NCI-H748 treated with DMSO at 0.1 percent for 48 hours (cell line): ENCODE measurements at places on chromosomes 5 and 9.

DNA sequence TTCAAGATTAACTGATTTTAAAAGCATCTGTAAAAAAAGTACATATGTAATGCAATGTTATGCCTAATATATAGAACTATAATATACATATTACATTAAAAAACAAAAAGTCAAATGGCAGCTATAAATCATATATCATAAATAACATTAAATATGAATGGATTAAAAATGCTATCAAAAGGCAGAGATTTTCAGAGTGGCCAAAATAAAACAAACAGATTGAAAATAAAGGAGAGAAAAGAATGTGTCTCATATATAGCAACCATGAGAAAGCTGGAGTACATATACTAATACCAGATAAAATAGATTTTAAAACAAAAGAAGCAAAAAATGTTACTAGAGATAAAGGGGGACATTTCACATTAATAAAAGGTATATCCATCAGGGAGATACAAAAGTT, 38.5 kb downstream of the S1PR3 start:
- DNase-seq = no peak

- DNase-seq = no peak
Observed at GRCh38 chr9:23314247-23314646, 511.8 kb downstream of the ELAVL2 start.

- no peak for DNase-seq
Observed at GRCh38 chr5:60888359-60889061, 44.4 kb upstream of the ELOVL7 start.

- DNase-seq = no peak
Observed at GRCh38 chr5:88643315-88643714, 239.7 kb downstream of the MEF2C start.

DNA sequence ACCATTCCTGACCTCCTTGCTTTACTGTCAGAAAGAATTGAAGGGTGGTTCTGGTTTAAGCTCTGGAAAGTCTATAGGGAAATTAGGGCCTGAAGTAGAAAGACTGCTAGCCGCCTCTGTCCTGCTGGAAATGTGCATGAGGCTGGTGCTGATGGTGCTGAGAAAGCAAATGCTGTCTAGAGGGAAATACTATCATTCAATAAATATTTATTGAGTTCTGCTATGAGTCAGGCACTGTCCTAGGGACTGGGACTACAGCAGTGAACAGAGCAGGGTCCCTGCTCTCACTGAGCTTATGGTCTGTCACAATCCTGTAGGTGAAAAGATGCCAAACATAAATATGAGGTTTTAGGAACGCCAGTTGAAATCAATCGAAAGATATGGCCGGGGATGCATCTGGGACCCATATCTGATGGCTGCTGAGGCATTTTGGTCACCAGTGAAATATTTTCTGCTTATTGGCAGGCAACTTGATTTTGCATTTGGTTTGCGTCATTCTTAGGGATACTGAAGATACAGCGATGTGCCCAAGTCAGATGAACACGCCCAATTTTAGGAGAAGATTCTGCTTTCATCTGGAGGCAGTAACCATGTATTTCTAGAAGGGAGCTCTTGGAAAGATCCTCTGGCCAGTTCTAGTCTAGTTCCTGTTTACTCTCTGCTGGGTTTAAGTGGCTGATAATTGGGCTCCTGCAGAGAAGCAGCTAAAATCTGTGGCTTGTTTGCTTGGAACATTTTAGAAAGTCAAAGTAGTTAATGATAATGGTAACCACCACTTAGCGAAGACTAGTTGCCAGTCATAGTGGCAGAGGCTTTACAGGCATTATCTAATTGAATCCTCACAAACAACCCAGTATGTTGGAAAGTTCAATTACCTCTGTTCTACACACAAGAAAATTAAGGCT, 73.3 kb downstream of the INSYN2B start:
- DNase-seq = peak; percentile 70

- DNase-seq = no peak
Observed at GRCh38 chr5:143174714-143175398, 228.6 kb downstream of the NR3C1 start.

- DNase-seq = no peak
Observed at GRCh38 chr9:126326228-126327005, at the start of gene MVB12B. MVB12B (plus strand) TSS chr9:126326829; CDS start chr9:126326930, 101 bp downstream.

DNA sequence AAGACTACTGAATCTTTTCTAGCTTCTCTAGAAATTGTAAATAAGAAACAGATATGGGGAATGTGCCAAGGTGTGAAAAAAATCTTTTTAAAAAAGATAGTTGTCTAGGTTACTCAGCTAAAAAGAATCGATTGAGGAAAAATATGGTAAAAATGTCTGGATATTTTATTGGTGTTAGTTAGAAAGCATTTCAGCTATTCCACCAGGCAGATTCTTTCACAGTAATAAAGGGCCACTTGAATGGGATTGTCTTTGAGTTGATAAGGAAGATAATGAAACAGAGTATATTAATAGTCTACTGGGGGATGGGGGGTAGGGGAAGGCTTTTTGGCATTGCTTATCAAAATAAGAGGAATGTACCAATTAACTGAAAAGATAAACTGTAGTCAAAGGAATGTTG, 51.9 kb downstream of the SLIT3 start:
- DNase-seq = no peak

GRCh38 chr9:130835441-130836298, 616 bp downstream of the ABL1 start:
- peak; percentile 13 for DNase-seq

- DNase-seq = no peak
Observed at GRCh38 chr5:140591747-140592372, 27.2 kb downstream of the SLC35A4 start.

GRCh38 chr5:107023732-107024131, 647.0 kb downstream of the EFNA5 start:
- DNase-seq = no peak

GRCh38 chr9:15873573-15874177, 320.8 kb downstream of the CCDC171 start:
- DNase-seq = peak; percentile 52

GRCh38 chr5:179870403-179870903, 11.8 kb upstream of the MRNIP start:
- no peak for DNase-seq

- no peak for DNase-seq
Observed at GRCh38 chr5:14929293-14930065, 57.9 kb upstream of the ANKH start.

- no peak for DNase-seq
Observed at GRCh38 chr5:151257731-151258181, 4.8 kb downstream of the GM2A start.

- no peak for DNase-seq
Observed at GRCh38 chr5:149496166-149496565, 55.1 kb downstream of the CSNK1A1 start.

DNA sequence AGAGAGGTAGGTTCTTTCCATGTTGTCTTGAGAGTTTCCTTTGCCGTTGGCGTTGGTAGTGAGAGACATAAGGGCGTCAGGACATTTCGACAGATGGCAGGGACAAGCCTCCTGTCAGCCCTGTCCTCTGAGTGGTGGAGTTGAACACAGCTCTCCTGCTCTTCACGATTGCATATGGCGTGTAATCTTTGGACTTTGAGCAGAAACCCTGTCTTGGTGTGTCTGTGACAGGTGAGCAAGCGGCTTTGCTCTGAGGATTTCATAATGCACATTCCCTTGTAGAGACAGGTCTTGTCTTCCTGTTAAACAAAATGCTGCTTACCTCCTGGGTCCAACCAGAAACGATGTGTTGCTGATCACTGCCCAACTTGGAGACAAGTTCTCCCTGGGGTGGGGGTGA, 146.5 kb downstream of the NXNL2 start:
- DNase-seq = no peak
